Left cardiac atrium (tissue), 4 donors: ENCODE measurements at places on chromosomes 6 and 20.

DNA sequence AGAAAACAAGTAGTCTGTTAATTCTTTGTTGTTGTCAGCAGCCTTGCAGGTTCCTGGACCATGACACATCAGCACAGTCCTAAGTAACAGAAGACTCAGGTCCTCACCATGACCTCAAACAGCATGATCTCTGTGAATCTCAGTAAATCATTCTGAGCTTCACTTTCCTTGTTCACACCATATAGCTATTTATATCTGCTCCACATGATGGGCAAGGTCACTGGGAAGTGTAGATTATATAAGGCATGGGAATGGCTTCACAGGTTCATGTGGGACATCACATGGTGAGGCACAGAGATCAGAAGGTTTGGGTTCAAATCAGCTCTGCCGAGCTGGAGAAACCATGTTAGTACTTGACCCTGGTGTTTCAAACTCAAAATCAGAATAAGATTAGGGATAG, 245.4 kb upstream of the SPTLC3 start:
- DNase-seq: no peak

DNA sequence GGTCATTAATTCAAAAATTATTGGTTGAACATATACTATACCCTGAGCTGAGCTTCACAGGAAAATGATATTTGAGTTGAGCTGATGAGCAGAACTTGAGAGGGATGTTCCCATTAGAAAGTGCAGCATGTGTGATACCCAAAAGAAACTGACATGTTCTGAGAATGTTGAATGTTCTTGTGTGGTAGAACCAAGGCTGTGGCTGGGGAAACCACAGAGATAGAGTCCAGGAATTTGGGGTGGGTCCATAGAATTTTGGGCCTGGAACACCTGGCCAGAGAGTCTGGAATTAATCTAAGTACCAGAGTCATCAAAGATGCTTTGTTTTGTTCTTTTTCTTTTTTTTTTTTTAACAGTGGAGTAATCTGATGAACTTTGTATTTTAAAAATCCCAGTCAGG, 88.7 kb downstream of the TBX18 start:
- no peak for DNase-seq

DNA sequence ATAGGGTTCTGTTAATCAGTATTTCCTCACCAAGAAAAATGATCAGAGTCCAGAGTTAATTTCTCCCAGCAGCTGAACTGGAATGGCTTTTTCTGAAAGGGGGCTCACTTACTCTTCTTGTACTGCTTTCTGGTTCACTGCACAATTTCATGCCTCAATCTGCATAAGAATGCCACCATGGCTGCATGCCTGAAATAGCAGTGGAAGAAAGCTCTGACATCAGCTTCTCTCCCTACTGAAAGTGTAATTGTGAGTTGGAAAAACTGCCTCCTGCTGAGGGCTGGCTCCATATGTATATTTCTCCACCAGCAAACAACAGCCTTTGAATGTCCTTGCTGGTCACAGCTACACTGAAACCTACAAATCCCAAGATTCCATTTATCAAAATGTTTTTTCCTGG, 1027.2 kb upstream of the GJE1 start:
- no peak for DNase-seq

DNA sequence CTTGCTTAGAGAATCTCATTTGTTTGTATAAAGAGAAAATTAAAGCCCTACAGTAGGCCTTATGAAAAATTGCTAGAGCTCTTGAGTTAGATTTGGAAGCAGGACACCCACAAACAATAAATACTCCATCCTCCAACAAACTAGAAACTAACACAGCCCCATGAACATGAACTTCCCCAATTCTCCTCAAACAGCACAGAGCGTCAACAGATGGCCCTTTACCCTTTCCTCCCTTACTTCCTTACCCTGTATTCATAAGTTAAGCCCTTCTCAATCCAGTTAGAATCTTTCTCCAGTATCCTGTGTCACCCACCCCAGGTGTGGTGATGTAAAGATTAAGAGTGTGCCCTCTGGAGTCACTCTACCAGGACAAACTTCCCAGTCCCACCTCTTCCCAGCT, 113.7 kb downstream of the UNC5CL start:
- DNase-seq: no peak

DNA sequence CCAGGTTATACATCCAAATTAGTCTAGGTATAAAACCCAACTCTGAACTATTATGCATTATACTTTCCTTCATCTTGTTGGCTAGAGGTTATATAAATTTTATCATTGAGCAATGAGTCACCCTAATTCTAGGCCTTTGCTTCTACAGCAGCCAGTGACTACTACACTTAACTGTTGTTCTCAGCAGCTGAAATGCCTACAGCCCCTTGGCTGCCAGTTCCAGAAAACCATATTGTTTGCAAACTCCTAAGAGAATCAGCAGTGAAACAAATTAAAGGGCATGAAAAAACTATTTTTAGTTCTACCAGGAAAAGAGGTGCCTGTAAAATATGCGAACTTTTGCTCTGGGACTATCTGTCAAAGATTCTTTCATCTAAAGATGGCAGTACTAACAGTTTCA, 292.8 kb downstream of the FRK start:
- no peak for DNase-seq

GRCh38 chr20:15512916-15513315, 1060.3 kb downstream of the KIF16B start:
- DNase-seq: no peak

GRCh38 chr6:139251045-139251690, 40.6 kb downstream of the TXLNB start:
- DNase-seq: no peak
